ENCODE measurements at places on chromosomes 12 and 14. TPM values are rescaled to one million over a fixed set of nuclear protein-coding genes. Genes with fewer than 3 reads are reported as not detected.

Gene NOXRED1
- 0.08 TPM for polyA plus RNA-seq

GRCh38 chr12:27460471-27460978 lies 14.0 kb downstream of the SMCO2 start:
- no peak for DNase-seq

Gene CATSPERB
- polyA plus RNA-seq: 0.31 TPM

DNA sequence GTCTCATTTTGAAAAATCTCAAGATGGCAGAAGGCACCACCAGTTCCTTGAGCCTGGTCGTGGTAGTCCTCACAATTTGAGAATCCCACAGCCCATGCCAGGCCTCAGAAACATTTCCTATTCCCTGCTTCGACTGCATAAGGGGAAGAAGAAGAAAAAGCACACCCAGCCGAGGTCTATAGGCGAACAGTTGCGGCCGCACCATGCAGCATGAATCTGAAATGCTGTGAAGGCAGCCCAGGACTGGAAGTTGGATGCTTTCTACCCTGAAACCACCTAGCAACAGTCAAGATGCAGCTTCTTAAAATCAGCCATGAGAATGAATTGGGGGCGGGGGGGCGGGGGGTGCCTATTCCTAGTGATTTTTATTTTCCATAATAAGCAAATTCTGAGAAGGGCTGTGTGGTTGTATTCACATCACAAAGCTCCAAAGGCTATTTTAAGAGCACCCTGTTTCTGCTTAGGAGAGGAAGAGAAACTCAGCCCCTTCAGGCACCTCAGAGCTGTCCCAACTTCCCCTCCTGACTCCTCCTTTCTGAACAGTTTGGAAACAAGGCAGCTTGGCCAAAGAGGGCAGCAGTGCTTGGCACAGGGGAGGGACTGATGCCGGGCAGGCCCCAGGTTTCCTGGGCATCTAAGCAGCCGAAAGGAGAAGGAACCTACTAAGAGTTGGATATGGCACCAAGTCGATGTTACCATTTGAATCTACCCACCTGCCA lies 172.5 kb upstream of the FOXN3 start:
- DNase-seq: peak; percentile 37

- DNase-seq: no peak
Observed at GRCh38 chr12:80894179-80894578, 43.6 kb downstream of the LIN7A start.
